ENCODE measurements at places on chromosomes 12 and 14. TPM values are rescaled to one million over a fixed set of nuclear protein-coding genes. Genes with fewer than 3 reads are reported as not detected.

Gene RAB15
- 25.6 TPM for total RNA-seq

Gene CMTM5
- 33.9 TPM for total RNA-seq

Gene RAP1B
- 141 TPM for total RNA-seq

Gene OTOGL
- 0.99 TPM for total RNA-seq

Measured in spinal cord (tissue), 10 donors.